Right lung (tissue), 10 donors: ENCODE measurements at places on chromosomes 1 and 21. TPM values are rescaled to one million over a fixed set of nuclear protein-coding genes. Genes with fewer than 3 reads are reported as not detected.
A peak's percentile ranks its signal among the peaks of the same experiment; 100 is the strongest.

- no peak for DNase-seq
Observed at GRCh38 chr1:225598847-225599246, 54.1 kb downstream of the ENAH start.

DNA sequence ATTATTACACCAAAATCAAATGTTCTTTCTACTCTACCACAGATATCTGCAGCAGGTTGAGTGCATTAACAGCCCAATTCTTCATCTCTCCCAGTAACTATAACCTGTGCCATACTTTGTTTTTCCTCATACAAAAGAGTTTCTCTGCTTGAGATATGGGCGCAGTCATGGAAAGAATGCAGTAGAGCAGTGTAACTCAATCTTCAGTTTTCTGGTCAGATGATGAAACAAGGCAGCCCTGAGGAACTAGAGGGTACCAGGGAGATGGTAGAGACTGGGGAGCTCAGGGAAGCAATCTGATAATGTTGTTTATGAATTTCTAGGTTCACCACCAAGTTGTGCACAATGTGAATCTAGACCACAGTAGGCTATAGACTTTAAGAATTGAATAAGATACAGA is 39.6 kb downstream of the ASPM start:
- DNase-seq = no peak

Gene SPATA45
- 0.56 TPM for polyA plus RNA-seq

- DNase-seq = peak; percentile 32
Observed at GRCh38 chr1:82225421-82226185, 424.9 kb downstream of the ADGRL2 start.

- no peak for DNase-seq
Observed at GRCh38 chr1:243494741-243495431, 239.0 kb downstream of the SDCCAG8 start.

DNA sequence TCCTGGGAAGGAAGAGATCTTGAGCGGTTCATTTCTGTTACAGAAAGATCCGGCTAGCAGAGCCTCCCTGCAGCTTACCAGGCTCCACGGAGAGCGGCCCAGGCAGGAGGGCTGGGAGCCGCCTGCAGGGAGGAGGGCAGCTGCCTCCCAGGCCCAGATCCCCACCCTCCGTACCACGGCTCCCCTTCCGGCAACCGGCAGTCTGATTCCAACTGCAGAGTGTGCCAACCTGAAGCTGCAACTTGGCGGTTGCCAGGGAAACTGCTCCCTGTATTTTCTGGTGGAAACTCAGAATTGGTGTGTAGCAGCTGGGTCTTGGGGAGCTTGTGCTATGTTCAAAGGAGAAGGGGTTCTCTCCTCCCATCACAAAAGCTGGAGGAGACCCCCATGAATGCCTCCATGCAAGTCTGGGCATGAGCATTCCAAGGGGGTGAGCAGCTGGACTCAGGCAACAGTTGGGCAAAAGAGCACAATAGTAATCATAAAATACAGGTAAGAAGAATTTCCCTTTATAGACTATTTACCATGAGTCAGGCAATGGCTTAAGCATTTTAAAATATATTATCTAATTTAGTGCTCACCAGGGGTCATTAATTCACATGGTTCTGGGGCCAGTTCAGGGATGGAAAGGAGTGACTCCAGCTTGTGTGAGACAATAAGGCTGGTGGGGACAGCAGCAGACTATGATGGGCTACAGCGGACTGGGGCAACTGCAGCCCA is 46.1 kb upstream of the KAZN start:
- no peak for DNase-seq

DNA sequence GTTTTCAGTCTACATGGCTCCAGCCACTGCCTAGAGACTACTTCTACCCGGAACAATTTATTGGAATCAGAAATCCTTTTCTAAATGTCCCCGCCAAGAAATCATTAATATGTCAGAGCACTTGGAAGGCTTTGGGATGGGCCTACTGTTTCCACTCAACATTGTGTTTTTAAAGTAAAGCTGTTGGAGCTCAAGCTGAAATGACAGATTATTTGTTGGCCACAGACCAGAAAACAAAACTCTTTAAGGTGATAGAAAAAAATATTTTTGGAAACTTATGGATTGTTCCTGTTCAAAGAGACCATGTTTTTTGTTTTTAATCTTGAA is 496 bp downstream of the VPS45 start:
- no peak for DNase-seq

DNA sequence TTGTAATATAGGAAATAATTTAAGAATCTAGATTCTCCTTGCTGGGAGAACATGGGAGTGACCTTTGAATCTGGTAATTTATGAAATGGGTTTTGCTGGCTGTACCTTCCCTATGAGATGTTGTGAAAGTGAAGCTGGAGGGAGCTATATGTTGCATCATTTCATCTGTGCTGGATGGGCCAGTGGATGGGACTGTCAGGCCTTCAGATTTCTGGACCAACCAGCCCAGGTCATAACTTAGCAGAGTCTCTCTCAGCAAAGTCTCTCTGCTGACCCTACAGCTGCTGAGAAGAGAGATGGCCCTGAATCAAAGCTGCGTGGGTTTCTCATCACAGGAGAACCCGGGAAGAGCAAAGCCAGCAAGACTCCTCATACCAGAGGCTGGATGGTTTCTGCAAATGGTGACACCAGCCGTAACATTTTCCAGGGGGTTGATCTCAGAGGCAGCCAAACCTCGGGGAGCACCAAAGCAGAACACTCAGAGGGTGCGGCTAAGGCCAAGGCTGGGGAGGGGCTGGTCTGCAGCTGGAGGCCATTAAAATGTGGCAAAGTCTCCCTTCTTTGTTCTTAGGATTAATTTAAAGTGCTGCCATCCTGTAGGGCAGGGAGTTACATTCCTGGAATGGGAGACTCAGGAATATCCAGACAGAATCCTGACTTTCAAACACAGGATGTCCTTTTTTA is 18.2 kb upstream of the PTGFRN start:
- DNase-seq = no peak

DNA sequence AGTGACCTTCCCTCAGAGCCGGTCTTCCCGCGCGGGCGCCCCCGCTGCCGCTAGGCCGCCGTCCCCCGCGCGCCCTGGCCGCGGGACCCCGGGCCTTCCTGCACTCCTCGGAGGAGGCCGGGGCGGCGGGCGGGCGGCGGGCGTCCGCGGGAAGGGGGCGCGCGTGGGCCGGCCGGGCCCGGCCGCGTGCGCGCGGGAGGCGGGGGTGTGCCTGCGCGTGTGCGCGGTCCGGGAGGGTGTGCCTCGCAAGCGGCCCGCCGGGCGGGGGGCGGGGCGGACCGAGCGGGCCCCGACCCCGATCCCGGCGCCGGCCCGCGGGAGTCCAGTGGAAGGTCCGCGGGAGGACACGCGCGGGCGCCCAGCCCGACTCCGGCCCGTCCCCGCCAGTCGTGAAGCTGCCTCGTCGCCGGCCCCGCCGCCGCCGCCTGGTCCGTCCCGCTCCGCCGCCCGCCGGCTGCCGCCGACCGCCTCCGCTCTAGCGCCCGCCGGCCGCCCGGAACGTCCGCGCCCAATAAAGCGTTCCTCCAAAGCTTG is 438 bp downstream of the MRPS6 start:
- DNase-seq = no peak

DNA sequence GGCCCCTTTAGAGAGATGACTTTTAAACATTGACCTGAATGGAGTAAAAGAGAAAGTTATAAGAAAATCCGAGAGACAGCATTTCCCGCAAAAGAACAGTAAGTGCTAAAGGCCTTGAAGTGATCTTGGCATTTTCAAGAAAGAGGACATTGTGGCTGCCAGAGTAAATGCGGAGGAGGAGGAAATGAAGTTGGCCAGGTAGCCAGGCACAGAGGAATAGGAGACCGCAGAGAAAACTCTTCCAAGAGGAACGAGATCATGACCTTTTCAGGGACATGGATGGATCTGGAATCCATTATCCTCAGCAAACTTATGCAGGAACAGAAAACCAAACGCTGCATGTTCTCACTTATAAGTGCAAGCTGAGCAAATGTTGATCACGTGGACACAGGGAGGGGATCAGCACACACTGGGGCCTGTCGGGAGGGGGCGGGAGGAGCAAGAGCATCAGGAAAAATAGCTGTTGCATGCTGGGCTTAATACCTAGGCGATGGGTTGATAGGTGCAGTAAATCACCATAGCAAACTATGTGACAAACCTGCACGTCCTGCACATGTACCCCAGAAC is 49.7 kb downstream of the EEIG2 start:
- no peak for DNase-seq

Gene CFHR2
- 0.69 TPM for polyA plus RNA-seq

Gene BNIPL
- 11.1 TPM for polyA plus RNA-seq

Gene KPNA6
- polyA plus RNA-seq = 39.1 TPM

GRCh38 chr1:225657462-225657989 is 4.6 kb upstream of the ENAH start:
- no peak for DNase-seq

- DNase-seq = no peak
Observed at GRCh38 chr1:240173836-240174235, 82.2 kb downstream of the FMN2 start.

DNA sequence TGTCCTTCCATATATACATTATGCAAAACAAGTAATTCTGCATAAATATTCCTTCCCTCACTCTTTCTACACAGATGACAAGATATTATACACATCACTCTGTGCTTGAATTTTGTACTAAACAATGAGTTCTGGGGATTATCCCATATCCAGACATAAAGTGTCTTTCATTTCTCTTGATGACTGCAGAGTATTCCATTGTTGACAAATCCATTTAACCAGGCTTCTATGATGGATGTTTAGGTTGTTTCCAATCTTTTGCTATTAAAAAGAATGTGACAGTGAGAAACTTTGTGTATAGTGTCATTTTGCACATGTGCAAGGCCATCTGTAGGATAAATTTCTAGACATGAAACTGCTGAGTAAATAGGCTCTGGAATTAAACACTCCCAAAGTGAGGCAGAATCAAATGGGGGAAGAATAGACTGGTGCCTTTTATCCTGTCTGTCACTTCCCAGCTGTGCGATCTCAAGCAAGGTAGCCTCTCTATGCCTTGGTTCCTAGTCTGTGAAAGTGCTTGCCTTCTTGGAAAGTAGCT is 29.9 kb upstream of the ATP2B4 start:
- no peak for DNase-seq

- no peak for DNase-seq
Observed at GRCh38 chr1:241457421-241457820, 62.1 kb downstream of the FH start.

GRCh38 chr21:17146426-17146825 is 366.4 kb upstream of the CXADR start:
- no peak for DNase-seq

DNA sequence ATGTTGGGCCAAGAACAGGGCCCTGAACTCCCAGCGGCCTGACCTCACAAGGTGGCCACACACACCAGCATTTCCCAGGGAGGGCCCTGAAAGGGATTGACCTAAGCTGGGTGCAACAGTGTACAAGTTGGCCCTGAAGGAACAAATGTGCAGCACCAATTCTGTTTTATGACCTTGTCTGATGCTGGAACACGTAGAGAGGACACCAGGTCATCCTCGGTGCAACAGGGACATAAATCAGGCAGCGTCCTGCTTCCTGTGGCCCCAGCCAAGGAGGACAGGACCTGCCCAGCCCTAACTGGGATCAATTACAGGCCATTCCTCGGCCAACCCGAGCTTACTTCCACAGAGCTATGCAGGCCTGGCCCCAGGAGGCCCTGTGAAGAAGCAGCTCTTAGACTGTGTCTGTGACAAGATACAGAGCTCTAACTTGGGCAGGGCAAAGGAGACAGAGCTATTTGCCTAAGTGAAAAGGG is 12.8 kb upstream of the PHC2 start:
- no peak for DNase-seq

Gene C1orf232
- polyA plus RNA-seq = not detected

Gene SPRR1B
- polyA plus RNA-seq = not detected

Gene CA6
- 0.10 TPM for polyA plus RNA-seq

GRCh38 chr1:40588586-40588985 is 57.1 kb downstream of the ZNF684 start:
- no peak for DNase-seq

Gene GBP5
- polyA plus RNA-seq = 1.7 TPM

GRCh38 chr1:32266921-32267591 is 16.0 kb downstream of the LCK start:
- no peak for DNase-seq

GRCh38 chr1:202016022-202016810 is 5.8 kb downstream of the ELF3 start:
- no peak for DNase-seq

Gene OR2T2
- not detected for polyA plus RNA-seq

DNA sequence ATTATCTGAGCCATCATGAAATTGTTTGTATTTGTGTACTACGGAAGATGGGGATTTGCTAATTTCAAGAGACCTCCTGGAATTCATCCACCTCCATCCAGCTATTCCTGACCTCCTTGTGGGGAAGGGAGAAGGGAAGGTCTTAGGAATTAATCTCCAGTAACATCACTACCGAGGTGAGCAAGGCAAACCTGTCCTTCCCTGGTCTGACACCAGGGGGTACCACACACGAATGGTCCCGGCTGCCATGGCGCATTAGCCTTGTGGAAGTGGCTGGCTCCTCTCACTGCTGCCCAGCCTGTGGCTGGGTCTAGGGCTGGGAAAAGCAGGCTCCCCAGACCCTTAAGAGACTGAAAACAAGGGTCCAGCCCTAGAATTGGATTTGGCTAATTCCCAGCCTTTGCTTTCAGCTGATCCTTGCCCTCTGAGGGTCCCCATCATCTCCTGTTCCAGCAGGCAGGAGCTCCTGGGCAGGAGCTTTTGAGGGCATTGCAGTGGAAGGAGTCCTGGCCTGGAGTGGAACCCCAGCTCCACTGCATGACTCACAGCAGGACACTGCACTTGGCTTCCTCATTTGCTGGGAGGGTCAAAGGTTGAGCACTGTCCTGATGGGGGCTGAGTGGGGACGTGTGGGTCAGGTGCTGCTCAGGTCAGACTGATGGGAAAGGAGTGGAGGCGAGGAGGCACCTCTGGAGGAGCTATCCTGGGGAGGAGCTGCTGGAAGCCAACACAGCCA is 34.8 kb downstream of the RIMS3 start:
- DNase-seq = no peak
